Stimulated activated CD8-positive, alpha-beta memory T cell treated with anti-CD3 and anti-CD28 coated beads, Interleukin-4, amount 100 ng/mL, for 48 hours (primary cell): ENCODE measurements at places on chromosomes 6 and 20.

- DNase-seq, result no peak
These were observed 10.7 kb downstream of the SDC4 start for GRCh38 chr20:45337367-45338120.

- peak; percentile 41 for DNase-seq
These were observed 161.3 kb downstream of the PHACTR3 start for GRCh38 chr20:59765599-59766177.

DNA sequence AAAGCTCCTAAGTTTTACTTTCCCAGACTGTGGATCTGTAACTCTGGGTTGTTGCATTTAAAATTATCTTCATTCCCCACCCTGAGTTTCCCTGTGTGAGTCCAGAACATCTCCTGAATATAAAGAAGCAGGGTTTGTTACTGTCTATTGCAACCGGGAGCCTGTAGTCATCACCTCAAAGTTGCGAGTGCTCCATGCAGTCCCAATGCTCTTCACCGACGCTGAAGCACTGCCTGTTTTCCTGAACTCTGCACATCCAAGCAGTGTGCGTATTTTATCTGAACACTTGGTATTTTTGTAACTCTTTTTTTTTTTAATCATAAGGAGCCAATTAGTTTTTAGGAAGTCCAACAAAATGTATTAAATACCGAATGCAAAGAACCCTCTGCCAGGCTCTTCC is 907 bp upstream of the HLA-B start:
- DNase-seq, result no peak

DNA sequence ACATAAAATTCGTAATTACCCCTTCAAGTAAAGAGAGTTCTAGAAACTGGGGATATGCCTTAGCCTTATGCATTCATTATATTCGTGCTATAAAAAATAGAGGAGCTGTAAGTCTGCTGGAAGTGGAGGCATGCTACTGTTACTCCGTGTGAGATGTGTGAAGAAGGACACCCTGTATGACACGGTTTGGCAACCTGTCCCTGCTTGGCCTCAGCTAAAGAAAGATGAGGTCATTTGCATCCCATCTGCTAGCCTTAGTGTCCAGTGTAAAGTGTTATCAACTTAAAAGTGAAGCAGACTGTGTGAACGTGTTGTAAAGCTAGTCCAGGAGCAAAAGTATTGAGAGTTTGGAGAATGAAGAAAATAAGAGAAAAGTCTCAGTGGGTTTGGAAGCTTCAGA is 135.1 kb upstream of the RAB32 start:
- no peak for DNase-seq

- no peak for DNase-seq
These were observed 73.7 kb downstream of the TPD52L1 start for GRCh38 chr6:125227244-125227643.

DNA sequence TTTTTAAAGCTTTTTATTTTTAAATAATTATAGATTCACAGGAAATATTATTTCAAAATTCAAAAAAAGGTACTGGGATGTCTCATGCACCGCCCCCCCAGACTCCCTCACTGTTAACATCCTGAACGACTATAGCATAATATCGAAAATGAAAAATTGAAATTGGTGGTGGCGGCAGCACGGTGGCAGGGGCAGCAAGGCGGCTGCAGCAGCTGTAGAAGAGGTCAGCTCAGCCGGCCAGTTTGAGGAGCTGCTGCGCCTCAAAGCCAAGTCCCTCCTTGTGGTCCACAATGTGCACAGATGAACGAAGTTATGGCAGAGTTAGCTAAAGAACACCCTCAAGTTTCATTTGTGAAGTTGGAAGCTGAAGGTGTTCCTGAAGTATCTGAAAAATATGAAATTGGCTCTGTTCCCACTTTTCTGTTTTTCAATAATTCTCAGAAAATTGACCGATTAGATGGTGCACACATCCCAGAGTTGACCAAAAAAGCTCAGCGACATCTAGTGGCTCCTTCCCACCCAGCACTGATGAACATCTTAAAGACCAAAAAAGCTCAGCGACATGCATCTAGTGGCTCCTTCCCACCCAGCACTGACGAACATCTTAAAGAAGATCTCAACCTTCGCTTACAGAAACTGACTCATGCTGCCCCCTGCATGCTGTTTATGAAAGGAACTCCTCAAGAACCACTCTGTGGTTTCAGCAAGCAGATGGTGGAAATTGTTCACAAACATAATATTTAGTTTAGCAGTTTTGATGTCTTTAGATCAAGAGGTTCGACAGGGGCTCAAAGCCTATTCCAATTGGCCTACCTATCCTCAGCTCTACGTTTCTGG is 100.8 kb downstream of the FAM217A start:
- DNase-seq, result peak; percentile 39

DNA sequence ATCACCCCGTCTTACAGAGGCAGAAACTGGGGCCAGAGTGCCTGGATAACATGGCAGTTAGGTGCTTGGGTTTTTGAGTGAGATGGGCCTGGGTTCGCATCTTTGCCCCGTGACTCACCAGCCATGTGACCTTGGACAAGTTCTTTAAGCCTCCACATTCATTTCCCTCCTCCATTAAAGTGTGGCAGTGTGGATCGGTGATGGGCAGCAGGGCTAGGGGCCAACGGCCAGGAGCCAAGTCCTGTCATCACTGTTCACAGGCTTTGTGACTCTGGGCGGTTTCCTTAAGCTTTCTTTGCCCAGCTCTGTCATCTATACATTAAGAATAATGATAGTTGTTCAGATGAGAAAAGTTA is 85.5 kb upstream of the PMEPA1 start:
- DNase-seq, result no peak

DNA sequence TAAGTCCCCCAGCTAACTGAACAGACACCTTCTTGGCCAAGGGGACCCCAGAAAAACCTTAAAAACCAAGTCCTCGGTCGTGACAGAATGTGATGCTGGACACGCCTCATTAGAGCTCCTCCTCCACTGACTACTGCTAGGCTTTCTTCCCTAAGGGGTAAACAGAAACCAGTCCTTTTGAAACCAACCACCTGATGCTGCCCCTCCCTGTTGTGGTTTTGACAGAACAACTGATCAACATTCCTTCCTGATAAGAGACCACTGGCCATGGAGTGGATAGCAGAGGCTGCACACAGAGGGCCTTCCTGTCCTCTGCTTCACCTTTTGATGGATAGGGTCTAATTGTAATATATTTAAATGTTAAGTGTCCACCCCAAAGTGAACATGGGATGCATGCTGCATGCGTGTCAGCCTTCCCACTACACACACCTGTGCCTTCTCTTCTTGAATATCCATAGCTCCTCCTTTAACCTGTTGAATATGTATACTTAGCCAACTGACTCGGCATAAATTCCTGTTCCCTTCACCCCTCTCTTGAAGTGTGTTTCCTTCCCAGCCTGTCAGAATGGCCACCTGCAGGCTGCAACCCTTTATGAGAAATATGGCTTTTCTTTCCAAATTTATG is 27.9 kb upstream of the SLC2A12 start:
- DNase-seq, result no peak

DNA sequence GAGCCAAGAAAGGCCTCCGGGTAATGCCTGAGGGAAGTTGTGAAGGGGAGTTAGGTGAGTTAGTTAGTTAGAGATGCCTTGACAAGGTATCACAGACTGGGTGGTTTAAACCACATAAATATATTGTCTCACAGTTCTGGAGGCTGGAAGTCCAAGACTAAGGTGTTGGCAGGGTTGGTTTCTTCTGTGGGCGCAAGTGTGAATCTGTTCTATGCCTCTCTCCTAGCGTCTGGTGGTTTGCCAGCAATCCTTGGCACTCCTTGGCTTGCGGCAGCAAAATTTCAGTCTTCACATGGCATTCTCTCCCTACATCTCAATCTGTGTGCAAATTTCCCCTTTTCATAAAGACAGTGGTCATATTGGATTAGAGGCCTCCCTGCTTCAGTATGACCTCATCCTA is 29.7 kb upstream of the RANBP9 start:
- no peak for DNase-seq

GRCh38 chr6:13400772-13401171 is 72.4 kb upstream of the TBC1D7 start:
- no peak for DNase-seq
